Right cardiac atrium (tissue), 5 donors: ENCODE measurements at places on chromosomes 11 and 22. TPM values are rescaled to one million over a fixed set of nuclear protein-coding genes. Genes with fewer than 3 reads are reported as not detected.

GRCh38 chr22:25970999-25971811 lies 198.1 kb upstream of the SEZ6L start:
- no peak for DNase-seq

- DNase-seq, result no peak
These were observed 112.2 kb downstream of the STIM1 start for GRCh38 chr11:3967695-3968094.

DNA sequence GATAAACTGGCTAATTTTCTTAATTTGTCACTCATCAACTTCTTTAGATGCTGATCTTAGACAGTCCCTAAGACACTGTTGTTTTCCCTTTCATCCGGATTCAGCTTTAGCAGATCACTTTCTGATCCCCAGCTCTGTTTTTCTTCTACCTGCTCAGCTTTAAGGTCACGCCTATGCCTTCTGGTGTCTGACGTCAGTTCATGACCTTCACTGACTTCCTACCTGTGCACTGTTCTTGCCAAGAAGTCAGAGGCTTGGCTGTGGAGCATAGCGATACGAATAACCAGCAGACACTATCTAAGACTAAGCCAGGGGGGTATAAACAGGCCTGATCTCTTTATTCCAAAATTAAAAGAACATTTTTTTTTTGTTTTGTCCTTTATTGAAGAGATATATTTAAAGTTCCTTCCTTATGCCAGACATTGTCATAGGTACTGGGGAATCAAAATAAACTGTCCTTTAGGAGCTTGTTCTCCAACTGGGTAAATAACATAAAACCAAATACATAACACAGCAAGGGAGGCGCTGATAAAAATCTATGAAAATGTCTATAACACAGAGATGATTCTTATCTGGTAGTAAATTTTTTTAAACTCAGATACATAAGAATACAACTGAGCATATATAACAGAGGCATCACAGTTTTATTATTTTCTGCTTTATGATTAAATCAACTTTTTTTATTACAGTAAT lies 352.2 kb upstream of the CTSC start:
- DNase-seq, result no peak

VPREB3 gene
- total RNA-seq, result 0.40 TPM

NAALADL1 gene
- 8.4 TPM for total RNA-seq

- no peak for DNase-seq
These were observed 19.7 kb upstream of the MUC5AC start for GRCh38 chr11:1138097-1138496.

ARHGAP20 gene
- 0.41 TPM for total RNA-seq
